ENCODE measurements at places on chromosomes 4 and X.

- DNase-seq = no peak
Measured at GRCh38 chr4:8910100-8910821, 38.6 kb upstream of the HMX1 start.

DNA sequence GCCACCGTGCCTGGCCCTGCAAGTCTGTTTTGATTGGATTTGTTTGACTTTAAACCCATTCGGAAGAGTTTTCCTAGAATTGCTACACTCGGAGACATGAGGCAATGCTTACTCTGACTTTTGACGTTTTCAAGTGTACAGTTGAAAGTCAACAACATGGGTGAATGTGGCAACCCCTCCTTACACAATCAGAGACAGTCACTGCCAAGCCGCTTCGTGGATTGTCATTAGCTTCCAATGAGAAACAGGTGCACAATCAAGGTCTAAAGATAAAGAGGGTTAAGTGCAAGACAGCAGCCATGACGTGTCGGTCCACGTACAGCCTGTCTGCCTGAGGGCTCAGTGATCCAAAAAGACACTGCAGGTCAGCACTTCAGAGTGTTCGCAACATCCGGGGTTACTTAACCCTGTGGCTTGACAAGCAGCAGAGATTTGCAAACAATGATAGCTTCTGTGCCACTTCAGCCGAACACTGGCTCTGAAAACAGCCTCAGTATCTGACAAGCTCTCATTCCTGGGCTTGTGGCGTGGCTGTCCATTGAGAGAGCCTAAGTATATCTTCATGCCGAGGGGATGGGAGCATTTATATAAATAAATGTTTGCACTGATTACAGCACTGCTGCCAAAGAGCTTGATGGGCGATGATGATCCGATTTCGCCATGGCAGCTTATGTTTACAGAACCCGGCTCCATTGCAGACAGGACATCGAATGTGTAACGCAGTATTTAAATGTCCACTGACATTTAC, 180.0 kb downstream of the DHRSX start:
- no peak for DNase-seq

- no peak for DNase-seq
Measured at GRCh38 chr4:116059361-116059760, 945.9 kb upstream of the NDST4 start.

- no peak for DNase-seq
Measured at GRCh38 chrX:16119353-16120220, 3.8 kb upstream of the GRPR start.

- no peak for DNase-seq
Measured at GRCh38 chrX:15853586-15854079, 980 bp downstream of the AP1S2 start.

DNA sequence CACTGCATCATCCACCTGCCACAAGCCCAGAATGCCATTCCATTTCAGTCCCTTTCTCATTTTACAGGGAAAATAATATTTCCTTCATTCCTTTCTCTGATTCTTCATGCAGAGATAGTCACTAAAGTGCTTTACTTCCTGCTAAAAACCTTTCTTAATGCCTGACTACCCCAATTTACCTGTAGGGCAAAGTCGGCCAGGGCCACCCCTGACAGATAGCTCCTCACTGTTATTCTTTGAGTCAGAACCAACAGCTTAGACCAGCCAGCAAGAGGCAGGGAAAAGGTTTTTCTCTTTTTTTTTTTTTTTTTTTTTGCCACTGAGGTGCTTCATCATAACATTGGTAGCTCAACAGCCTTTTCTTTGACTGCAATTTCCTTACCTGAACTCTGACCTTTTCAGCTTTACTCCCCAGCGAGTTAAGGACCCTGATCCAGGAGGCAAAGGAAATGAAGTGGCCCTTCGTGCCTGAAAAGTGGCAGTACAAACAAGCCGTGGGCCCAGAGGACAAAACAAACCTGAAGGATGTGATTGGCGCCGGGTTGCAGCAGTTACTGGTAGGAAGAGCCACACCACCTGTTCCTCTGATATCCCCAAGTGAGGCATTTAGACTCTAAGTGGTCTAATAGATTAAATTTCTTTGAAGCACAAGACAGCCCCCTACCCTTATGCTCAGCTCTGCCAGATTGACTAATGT, 85.0 kb downstream of the ALPK1 start:
- no peak for DNase-seq

- DNase-seq = peak; percentile 36
Measured at GRCh38 chr4:75514949-75515612, 808 bp downstream of the THAP6 start.

DNA sequence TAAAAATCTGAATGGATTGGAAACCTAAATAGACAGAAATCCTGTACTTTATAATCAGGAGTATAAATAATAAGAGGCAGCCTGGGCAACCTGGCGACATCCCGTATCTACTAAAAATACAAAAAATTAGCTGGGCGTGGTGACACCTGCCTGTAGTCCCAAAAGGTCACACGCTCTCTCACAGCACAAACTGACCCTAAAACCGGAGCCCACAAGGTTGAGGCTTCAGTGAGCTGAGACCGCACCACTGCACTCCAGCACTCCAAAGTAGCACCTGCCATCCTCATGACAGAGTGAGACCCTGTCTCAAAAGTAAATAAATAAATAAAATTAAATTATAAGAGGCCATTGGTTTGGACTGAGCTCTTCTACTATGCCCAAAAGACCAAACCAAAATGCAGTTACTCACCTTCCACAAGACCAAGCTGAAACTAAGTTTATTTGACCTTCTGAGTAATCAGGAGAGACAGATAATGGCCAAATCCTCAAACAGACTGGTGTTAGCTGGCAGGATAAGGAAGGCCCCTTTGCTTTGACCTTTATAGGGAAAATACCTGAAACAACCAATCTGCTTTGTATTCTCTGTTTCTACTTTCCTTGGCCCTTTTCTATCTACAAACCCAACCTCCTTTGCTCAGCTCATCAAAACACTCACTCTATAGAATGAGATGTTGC, 3.2 kb upstream of the GRSF1 start:
- DNase-seq = no peak

GRCh38 chrX:150088766-150089518, 150.7 kb upstream of the EOLA2 start:
- DNase-seq = no peak

DNA sequence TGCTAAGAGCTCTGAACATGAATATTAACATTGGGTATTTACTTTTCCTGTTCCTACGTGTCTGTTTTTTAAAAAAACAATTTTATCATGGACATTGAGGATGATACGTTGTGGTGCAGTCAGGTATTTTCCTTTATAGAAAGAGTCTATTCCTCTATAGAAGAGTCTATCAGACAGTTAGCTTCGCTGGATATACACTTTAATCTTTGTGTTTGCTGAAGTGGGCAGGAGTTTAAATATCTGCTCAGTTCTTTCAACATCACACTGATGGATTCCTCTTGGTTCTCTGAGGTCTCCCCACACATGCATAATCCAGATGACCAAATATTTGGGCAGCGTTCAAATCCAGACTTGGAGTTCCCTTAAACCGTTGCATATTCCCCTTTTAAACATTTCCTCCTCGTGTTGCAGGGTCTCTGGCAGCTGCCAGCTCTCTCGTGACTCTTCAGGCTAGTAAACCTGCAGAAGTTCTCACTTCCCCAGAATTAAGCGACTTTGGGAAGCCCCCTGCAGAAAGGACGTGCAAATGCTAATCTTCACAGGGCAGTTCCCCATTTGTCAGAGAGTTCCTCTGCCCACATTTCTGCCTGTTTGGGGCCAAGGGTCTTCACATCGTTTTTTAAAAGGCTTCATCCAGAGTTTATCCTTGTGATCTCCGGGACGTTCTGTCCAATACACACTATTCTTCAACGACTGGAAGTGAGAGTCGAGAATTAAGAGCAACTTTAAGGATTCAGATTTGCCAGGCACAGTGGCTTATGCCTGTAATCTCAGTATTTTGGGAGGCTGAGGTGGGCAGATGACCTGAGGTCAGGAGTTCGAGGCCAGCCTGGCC, 20.5 kb upstream of the DHRSX start:
- DNase-seq = no peak

DNA sequence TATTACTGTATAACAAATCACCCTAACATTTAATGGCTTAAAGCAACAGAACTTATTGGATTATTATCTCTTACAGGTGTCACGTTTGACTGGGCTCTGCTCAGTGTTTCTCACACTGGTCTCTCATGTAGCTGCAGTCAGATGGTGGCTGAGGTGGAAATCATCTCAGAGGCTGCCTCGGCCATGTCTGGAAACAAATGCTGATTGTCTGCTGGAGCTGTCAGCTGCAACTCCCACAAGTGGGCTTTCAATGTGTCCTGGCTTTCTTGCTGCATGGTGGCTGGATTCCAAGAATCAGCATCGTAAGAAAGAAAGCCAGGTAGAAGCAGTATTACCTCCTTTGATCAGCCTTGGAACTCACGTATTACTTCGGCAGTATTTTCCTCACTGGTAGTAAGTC, 277.6 kb downstream of the SPANXN1 start:
- no peak for DNase-seq

GRCh38 chr4:93780080-93780479, 48.5 kb upstream of the ATOH1 start:
- no peak for DNase-seq

GRCh38 chr4:92163348-92163747, 140.4 kb upstream of the GRID2 start:
- no peak for DNase-seq

DNA sequence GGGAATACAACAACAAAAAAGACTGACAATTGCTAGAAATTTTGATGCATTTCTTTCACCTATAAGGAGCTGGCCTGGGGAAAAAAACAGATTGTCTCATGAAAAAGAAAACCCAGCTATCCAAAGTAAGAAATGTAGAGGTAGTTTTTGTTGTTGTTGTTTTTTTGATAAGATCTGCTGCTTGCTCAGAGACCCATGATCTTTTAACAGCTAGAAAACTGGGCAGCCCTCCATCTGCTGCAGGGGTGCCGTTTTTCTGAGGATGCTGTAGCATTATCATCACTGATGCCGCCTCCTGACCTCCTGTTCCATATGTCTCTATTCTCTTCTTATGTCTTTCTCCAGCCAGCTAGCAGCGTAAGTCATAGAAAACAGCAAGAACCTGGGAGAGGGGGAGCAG, 98.3 kb downstream of the BMPR1B start:
- no peak for DNase-seq

All from GF-D8 (cell line).